ENCODE measurements at places on chromosomes 4 and X. TPM values are rescaled to one million over a fixed set of nuclear protein-coding genes. Genes with fewer than 3 reads are reported as not detected.

The ZNF674 gene
- 2.7 TPM for total RNA-seq

The RNF150 gene
- 0.26 TPM for total RNA-seq

The TEX11 gene
- total RNA-seq, result not detected

The TGIF2LX gene
- total RNA-seq, result not detected

The MAGEA10 gene
- total RNA-seq, result not detected
